ENCODE measurements at places on chromosomes 2 and 18.

DNA sequence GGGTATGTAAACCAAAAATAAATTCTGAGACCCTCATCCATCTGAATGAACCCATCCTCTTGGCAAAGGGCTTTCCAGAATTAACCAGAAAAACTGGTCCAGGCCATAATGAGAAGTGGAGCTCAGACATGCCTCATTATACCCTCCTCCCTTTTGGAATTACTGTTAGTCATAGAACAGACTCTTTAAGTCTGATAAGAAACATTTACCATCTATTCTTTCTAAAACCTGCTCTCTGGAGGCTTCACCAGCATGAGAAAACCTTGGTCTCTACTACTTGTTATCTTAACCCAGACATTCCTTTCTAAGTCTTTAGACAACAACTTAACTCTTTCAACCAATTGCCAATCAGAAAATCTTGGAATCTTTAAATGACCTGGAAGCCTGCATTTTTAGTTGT lies 82.8 kb downstream of the QPCT start:
- no peaks in the 10 kb centered on the region for H3K4me1 ChIP-seq
- no peak for DNase-seq
- no peaks in the 10 kb centered on the region for H3K27me3 ChIP-seq
- H3K27ac ChIP-seq = no peak overlapping the region
- no peaks in the 10 kb centered on the region for H3K36me3 ChIP-seq

DNA sequence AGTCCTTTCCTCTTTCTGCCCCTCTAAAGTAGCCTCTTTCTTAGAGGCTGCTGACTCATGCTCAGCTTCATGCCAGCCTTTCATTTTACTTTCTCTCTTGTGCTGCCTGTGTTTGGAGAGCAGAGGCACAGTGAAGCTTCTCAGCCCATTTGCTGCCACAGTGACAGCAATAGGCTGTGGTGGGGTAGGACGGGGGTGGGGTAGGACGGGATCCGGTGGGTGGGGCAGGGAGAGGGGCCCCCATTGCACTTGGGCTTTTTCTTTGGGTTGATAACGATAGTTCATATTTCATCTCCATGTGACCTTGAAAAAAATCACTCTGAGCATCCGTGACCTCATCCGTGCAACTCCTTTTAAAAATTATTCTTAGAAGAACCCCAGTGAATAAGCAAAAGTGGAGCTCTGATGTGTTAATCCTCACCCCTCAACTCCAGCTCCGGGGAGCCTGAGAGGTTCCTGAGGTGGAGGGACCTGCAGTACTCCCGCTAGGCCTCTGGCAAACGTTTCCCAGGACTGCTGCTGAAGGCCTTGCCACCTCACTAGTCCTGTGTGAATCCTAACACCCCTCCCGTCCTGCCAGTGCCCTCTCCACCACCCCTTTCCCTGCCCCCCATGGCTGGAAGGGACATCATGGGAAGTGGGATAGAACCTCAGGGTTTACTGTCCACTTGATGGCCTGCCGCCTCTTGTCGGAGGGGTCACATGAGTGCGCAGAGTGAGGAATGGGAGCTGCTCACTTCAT lies 70.8 kb downstream of the INPP4A start:
- H3K36me3 ChIP-seq = no peaks in the 10 kb centered on the region
- DNase-seq = no peak
- H3K4me1 ChIP-seq = peaks cover 18% of the 10 kb centered on the region
- no peaks in the 10 kb centered on the region for H3K27me3 ChIP-seq
- no peak overlapping the region for H3K4me3 ChIP-seq

- DNase-seq = no peak
- no peaks in the 10 kb centered on the region for H3K27me3 ChIP-seq
- peaks cover 11% of the 10 kb centered on the region for H3K36me3 ChIP-seq
- no peak overlapping the region for H3K27ac ChIP-seq
- H3K4me1 ChIP-seq = peaks cover 17% of the 10 kb centered on the region
These were observed 17.6 kb upstream of the USP40 start for GRCh38 chr2:233584210-233584609.

DNA sequence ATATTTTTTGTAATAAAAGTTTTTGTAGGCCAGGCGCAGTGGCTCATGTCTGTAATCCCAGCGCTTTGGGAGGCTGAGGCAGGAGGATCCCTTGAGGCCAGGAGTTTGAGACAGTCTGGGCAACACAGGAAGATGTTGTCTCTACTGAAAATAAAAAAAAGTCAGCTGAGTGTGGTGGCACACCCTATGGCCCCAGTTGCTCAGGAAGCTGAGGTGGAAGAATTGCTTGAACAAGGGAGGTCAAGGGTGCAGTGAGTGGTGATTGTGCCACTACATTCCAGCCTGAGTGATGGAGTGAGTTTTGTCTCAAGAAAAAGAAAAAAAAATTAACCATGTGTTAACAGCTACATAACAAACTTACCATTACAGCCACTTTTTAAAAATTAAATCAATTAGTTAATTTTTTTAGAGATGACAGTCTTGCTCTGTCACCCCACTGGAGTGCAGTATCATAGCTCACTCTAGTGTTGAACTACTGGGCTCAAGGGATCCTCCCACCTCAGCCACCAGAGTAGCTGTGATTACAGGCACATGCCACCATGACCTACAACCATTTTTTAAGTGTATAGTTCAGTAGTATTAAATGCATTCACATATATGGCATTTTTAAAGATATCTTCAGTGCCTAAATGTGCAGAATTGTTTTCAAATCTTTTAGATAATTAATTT lies 67.2 kb upstream of the ACYP2 start:
- H3K27ac ChIP-seq = no peak overlapping the region
- DNase-seq = no peak
- no peaks in the 10 kb centered on the region for H3K27me3 ChIP-seq
- H3K4me1 ChIP-seq = no peaks in the 10 kb centered on the region
- peaks cover 6% of the 10 kb centered on the region for H3K36me3 ChIP-seq

- H3K27me3 ChIP-seq = no peaks in the 10 kb centered on the region
- H3K27ac ChIP-seq = peak overlapping the region; percentile 6
- DNase-seq = no peak
These were observed 67.5 kb downstream of the MYL12B start for GRCh38 chr18:3329471-3329870.

- DNase-seq = no peak
- peaks cover 34% of the 10 kb centered on the region for H3K4me1 ChIP-seq
- no peak overlapping the region for H3K4me3 ChIP-seq
- H3K27ac ChIP-seq = no peak overlapping the region
These were observed 94.3 kb downstream of the LIPG start for GRCh38 chr18:49656073-49656692.

- H3K27me3 ChIP-seq = no peaks in the 10 kb centered on the region
- H3K27ac ChIP-seq = no peak overlapping the region
- H3K36me3 ChIP-seq = 0 out of 2 replicates have a peak, but pooled peaks cover 2% of the 10 kb centered on the region
- peaks cover 5% of the 10 kb centered on the region for H3K4me1 ChIP-seq
These were observed 554.8 kb downstream of the PIK3C3 start for GRCh38 chr18:42509750-42510415.

GRCh38 chr2:25229279-25230197 lies 61.2 kb upstream of the POMC start:
- no peak overlapping the region for H3K4me3 ChIP-seq
- peaks cover 41% of the 10 kb centered on the region for H3K4me1 ChIP-seq
- H3K36me3 ChIP-seq = peaks cover 16% of the 10 kb centered on the region
- H3K27me3 ChIP-seq = no peaks in the 10 kb centered on the region
- DNase-seq = no peak

GRCh38 chr2:45439788-45440773 lies 171.0 kb downstream of the SRBD1 start:
- no peak overlapping the region for H3K4me3 ChIP-seq
- DNase-seq = no peak
- peaks cover 18% of the 10 kb centered on the region for H3K36me3 ChIP-seq
- no peak overlapping the region for H3K27ac ChIP-seq
- H3K4me1 ChIP-seq = no peaks in the 10 kb centered on the region

- no peak for DNase-seq
- H3K27me3 ChIP-seq = peaks cover 98% of the 10 kb centered on the region
- H3K4me3 ChIP-seq = no peak overlapping the region
- H3K27ac ChIP-seq = no peak overlapping the region
- H3K4me1 ChIP-seq = peaks cover 15% of the 10 kb centered on the region
- H3K36me3 ChIP-seq = no peaks in the 10 kb centered on the region
These were observed 9.6 kb downstream of the HOXD8 start for GRCh38 chr2:176138923-176139660.

DNA sequence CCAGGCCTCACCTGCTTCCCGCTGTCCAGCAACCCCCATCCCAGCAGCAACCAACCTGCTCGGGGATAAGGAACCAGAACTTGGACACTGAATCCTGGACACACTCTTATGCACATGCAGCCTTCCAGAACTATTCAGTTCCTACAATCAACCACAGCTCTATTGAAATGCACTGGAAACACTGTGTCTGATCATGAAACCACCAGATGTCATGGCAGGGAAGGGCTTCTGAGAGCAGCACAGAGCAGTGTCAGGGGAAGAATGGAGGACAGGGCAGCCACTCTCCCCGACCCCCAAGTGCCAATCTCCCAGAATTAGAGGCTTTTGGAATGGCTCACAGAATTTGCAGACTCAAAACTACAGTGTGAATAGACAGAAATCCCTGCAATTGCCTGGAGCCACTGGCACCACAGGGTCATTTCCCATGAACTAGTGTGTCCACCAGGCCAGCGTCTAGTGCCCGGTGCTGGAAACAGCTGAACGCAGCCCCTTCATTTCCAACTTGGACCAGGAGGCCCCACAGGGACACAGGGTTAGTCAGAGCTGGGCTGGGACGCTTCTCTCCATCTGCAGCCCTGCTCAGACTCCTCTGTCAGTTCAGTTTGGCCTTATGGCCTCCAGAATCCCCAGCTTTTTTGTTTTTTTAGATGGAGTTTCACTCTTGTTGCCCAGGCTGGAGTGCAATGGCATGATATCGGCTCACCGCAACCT lies 25.5 kb downstream of the MRPL35 start:
- no peak overlapping the region for H3K27ac ChIP-seq
- no peaks in the 10 kb centered on the region for H3K27me3 ChIP-seq
- no peak overlapping the region for H3K4me3 ChIP-seq
- no peaks in the 10 kb centered on the region for H3K36me3 ChIP-seq

DNA sequence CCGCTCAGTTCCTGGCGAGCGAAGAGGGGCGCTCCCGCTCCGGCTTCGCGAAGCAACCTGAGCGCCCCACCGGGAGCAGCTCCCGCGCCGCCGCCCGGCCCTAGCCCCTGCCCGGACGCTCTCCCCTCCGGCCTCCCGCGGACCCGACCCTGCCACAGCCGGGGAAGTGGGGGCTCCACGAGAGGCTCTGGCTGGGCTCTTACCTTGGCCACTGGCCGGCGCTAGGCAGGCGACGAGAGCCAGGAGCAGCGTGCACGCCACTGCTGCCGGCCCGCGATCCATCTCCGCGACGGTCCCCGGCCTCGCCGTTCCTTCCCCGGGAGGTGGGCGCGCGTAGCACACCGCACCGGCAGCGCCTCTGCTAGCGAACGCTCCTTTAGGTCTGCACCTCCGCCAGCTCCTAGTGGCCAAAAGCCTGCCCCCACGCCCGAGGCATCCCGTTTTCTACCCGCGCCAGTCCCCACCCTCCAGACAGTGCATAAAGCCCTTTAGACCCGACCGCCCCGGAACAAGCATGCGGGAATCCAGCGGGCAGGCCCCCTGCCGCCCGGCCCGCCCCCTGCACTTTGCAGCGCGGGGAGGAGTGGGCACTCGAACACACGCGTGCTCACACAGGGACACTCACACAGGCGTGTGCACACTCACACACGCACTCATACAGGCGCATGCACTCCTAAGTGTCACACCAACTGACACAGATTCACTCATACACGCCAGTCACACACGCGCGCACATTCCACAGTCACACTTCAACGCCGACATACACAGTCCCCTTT lies at the start of gene LRP2:
LRP2 (minus strand) TSS at position 417 of the 776 bp plus-strand sequence; CDS start at position 282, 135 bp downstream.
- H3K36me3 ChIP-seq = no peaks in the 10 kb centered on the region
- DNase-seq = peak; percentile 45
- H3K4me1 ChIP-seq = peaks cover 28% of the 10 kb centered on the region
- peak within 1 kb of the TSS; percentile 90 for H3K4me3 ChIP-seq

DNA sequence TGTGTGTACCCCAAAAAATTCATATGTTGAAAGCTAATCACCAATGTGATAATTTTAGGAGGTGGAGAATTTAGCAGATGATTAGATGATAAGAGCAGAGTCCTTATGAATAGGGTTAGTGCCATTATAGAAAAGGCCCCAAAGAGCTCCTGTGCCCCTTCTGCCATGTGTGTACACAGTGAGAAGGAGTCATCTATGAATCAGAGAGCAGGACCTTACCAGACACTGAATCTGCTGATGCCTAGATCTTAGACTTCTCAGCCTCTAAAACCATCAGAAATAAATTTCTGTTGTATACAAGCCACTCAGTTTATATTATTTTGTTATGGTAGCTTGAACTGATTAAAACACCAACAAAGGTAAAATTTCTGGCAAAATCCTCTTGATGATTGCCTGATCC lies 560.0 kb upstream of the CDH2 start:
- no peak overlapping the region for H3K4me3 ChIP-seq
- no peaks in the 10 kb centered on the region for H3K27me3 ChIP-seq
- H3K36me3 ChIP-seq = no peaks in the 10 kb centered on the region
- peaks cover 24% of the 10 kb centered on the region for H3K4me1 ChIP-seq
- DNase-seq = no peak

- no peaks in the 10 kb centered on the region for H3K36me3 ChIP-seq
- H3K27me3 ChIP-seq = no peaks in the 10 kb centered on the region
- H3K27ac ChIP-seq = no peak overlapping the region
- DNase-seq = no peak
These were observed 156.9 kb downstream of the CCBE1 start for GRCh38 chr18:59540346-59540745.

GRCh38 chr2:106323337-106324013 lies 129.4 kb upstream of the UXS1 start:
- DNase-seq = no peak
- peaks cover 6% of the 10 kb centered on the region for H3K36me3 ChIP-seq
- peaks cover 3% of the 10 kb centered on the region for H3K4me1 ChIP-seq
- no peak overlapping the region for H3K4me3 ChIP-seq
- no peaks in the 10 kb centered on the region for H3K27me3 ChIP-seq

DNA sequence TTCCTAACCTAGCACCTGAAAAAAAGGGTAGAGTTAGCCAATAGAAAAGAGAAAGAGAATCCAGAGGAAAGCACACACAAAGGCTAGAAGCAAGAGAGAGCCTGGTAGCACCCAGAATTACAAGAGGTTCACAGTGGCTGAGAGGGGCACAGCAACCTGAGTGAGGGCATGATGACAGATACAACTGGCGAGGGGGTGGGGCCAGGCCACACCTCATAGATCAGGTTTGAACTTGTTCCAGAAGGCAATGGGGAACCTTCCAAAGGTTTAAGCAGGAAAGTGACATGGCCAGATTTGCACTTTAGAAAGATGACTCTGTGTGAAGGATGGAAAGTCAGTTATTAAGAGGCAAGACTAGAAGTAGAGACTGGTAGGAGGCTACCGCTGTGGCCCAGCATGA lies 148.0 kb downstream of the TTC32 start:
- no peak overlapping the region for H3K4me3 ChIP-seq
- H3K36me3 ChIP-seq = no peaks in the 10 kb centered on the region
- DNase-seq = no peak
- no peak overlapping the region for H3K27ac ChIP-seq
